ENCODE measurements at places on chromosomes 11 and 22.

DNA sequence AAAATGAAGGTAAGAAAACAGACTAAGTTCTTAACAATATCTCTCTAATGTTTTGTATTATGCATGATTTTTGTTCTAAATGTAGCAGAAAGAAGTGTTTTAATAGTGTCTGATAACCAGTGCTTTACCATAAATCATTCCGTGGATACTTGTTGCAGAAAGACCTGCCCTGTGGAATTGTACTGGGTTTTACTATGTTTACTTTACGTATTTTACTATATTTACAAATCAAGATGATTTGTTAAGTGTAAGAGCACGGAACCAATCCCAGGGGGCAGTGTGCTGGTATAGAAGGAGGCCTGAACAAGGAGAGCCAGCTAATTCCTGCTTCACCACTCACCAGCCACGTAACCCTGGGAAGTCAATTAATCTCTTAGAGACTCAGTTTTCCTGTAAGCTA, 1.4 kb downstream of the HTR3B start:
- DNase-seq = no peak

DNA sequence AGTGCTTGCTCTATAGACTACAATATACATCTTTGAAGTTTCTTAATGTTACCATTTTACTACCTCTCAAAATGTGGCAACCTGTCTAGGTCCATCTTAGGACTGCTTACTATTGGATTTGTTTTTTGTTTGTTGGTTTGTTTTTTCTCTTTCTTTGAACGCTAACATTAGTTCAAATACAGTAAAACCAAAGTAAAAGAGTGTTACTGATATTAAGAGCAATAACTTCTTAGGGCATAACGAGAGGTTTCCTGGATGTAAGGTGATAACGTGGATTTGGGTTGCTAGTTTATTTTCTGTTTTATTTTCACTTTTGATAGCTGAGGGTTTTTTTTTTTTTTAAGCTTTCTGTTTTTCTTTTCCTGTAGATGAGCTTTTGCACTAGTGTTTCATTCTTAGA, 43.6 kb downstream of the TMEM135 start:
- DNase-seq = no peak

- no peak for DNase-seq
Measured at GRCh38 chr11:87355596-87355995, 317.9 kb downstream of the TMEM135 start.

DNA sequence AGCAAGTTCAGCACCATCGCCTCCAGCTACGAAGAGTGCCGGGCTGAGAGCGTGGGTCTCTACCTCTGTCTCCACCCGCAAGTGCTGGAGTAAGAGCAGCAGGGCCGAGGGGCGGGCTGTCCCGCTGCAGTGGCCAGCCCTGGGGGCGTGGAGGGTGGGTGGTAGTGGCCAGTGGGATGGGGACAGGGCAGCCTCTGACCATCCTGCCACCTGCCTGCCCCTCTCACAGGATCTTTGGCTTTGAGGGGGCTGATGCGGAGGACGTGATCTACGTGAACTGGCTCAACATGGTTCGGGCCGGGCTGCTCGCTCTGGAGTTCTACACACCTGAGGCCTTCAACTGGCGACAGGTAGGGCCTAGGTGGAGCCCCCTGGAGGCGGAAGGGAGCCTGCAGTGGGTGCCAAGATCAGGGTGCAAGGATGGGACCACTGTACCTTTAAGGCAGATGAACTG, 15.0 kb upstream of the BBS1 start:
- DNase-seq = no peak

GRCh38 chr11:11583801-11584529, 37.8 kb downstream of the GALNT18 start:
- no peak for DNase-seq

DNA sequence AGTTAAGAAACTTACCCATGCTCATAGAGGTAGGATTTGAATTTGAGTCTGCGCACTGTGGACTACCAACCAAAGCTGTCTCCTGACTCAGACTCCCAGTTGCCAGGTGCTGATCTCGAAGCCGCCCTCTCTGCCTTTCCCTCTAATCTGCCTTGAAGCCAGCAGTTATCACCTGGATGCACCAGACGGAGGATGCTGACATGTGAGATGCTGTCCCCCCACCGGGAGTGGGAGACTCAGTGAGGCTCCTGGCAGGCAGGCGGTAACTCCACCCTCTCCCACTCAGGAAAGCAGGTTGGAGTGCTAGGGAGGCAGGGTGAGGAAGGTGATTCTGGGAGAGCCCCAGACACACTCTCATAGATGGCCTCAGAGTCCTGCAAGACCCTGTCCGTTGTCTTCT, 40.4 kb downstream of the KIAA1671 start:
- DNase-seq = no peak

GRCh38 chr11:78615724-78616123, 41.1 kb upstream of the NARS2 start:
- no peak for DNase-seq

GRCh38 chr11:112836256-112836602, 125.0 kb upstream of the NCAM1 start:
- DNase-seq = no peak

- DNase-seq = no peak
Measured at GRCh38 chr11:59368238-59369022, 9.7 kb downstream of the OR5AN1 start.

GRCh38 chr22:50220603-50221409, 20.0 kb downstream of the SELENOO start:
- peak; percentile 50 for DNase-seq

GRCh38 chr11:75867778-75868374, 52.9 kb downstream of the UVRAG start:
- no peak for DNase-seq

DNA sequence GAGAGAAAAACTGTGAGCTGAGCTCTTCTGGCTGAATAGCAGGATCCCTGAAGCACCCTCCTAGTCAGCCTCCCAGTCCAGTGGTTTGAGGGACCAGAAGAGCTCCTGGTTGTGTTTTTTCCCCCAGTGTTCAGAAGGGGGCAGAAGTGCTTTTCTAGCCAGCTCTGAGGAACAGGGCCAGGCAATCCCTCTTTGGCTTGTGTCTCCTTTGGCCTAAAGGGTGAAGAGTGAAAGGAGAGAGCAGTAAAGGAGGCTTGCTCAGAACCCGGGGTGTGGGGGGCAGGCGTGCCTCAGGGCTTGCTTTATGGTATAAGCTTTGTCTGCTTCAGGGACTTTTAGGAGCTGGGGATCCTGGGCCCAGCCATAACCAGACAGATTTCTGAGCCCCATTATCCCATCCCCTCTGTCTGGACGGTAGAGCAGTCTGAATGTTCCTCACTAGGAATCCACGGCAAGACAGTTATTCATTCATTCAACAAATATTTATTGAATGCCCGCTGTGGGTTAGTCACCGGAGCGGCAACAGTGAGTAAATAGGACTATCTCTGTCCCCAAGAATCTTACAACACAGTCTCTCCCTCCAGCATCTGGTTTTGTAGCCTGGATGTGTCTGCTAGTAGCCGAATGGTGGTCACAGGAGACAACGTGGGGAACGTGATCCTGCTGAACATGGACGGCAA, 14.5 kb downstream of the ACP2 start:
- DNase-seq = no peak

- no peak for DNase-seq
Measured at GRCh38 chr11:36029616-36030015, 85.8 kb downstream of the LDLRAD3 start.

- peak; percentile 16 for DNase-seq
Measured at GRCh38 chr11:72225411-72225951, 914 bp downstream of the INPPL1 start.

DNA sequence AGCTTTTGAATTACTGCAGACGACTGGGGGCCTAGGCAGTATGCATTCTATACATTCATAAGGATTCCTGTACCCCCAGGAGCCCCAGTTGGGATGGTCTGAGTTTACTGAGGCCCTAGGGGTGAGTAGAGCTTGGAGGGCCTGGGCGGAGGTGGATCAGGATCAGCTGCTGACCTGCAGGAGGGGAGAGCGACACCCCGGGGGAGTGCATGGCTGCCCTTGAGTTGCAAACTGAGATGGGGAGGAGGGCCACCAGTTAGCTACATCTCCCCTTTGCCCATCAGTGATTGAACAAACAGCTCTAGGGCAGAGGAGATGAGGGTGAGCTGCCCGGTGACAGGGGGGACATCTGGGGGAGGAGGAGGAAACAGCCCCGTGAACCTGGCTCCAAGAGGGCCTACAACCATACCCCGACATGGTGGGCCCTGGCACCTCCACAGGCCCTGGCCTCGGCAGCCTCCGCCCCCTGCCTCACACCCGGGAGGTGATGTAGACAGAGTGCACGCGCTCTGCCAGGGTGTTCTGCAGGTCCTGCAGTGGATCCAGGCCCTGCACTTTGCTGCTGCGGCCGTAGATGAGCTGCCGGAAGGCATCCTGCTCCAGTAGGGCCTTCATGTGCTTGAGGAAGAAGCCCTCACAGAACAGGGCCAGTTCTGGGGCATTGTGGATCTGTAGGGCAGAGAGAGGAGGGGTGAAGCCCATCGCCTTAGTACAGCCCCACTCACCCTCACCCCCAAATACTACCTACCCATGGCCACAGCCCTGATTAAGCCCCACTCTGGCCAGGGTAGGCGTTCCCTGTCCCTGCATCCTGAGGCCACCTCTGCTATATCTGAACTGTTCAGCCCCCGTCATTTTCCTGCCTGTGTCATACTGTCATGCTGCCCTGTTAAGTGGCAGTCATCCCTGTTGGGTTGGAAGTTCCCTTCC, 46.8 kb downstream of the NAT10 start:
- DNase-seq = no peak
